ENCODE measurements at places on chromosomes 3 and 15. TPM values are rescaled to one million over a fixed set of nuclear protein-coding genes. Genes with fewer than 3 reads are reported as not detected.
A peak's percentile ranks its signal among the peaks of the same experiment; 100 is the strongest.

GRCh38 chr3:188956839-188957489, 214.8 kb upstream of the TPRG1 start:
- peak; percentile 54 for DNase-seq

GRCh38 chr3:179229177-179229576, 21.7 kb downstream of the KCNMB3 start:
- DNase-seq: no peak

- no peak for DNase-seq
Measured at GRCh38 chr3:52403271-52403841, 41.5 kb downstream of the SEMA3G start.

DNA sequence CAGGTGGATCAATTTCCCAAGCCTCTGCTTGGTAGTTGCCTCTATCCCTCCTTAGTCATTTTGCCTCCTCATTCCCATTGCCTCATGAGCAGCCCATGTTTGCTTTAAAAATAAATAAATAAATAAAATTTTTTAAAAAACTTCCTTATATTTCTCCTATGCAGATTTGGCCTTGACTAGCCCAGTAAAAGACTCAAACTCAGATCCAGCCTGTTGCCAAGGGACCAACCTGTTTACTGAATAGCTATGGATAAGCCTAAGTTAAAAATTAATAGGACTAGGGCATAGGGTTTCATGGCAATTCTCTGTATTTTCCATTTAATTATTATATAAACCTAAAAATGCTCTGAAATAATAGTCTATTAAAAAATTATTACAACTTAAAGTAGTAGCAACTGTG, 384.4 kb downstream of the RSL24D1 start:
- DNase-seq: no peak

GRCh38 chr15:62584301-62585235, 419.5 kb upstream of the C2CD4B start:
- DNase-seq: no peak

- DNase-seq: peak; percentile 9
Measured at GRCh38 chr3:47057212-47057671, 77.8 kb downstream of the NBEAL2 start.

DNA sequence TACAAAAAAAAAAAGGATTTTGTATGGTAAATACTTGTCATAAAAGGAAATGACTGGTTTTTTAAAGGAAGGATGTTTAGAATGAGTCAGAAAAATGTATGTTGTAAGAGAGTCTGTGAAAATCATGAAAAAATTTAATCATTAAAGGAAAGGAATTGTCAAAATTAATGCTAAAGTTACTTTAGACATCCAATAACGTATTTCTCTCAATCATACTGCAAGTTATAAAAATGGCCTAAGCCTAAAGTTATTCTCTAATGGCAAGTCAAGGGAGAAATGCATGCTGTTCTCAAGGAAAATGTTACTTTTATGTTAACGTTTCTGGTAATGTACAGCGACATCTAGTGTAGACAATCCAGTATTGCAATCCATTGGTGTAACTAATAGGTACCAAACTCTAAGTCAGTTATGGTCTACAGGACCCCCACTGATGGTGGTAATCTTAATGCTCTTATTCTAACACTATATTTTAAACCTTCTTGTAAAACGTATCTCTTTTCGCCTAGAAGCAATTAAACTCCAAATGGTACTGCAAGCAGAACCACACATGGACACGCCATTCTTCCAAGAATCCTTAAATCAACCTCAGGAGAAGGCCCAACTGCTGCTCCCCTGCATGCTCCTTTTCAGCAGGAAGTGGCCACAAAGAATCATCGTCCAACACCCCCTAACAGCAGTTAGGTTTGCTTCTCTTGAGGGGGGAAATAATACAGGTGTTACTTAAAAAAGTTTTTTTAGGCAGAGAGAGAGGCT, 35.2 kb downstream of the NCEH1 start:
- peak; percentile 53 for DNase-seq

GRCh38 chr3:31962801-31963205, 18.3 kb downstream of the OSBPL10 start:
- no peak for DNase-seq

DNA sequence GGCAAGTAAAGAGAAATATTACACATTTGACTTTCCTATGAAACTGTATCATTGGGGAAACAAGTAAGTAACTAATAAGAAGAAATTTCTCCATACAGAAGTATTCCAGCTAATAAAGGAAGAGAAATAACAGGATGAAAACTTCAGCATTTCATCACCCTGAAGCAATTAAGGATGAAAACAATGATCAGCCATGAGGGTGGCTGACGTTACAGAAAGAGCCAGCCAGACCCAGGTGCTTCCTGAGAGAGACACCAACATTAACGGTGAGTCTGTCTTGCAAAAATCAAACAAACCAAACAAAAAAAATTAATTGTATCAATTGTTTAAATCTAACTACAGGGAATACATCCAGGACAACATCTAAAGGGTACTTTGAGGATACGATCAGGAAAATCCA, 190.0 kb downstream of the ARRDC4 start:
- DNase-seq: no peak

GRCh38 chr15:69713726-69714559, 261.3 kb downstream of the RPLP1 start:
- DNase-seq: peak; percentile 25

- DNase-seq: peak; percentile 24
Measured at GRCh38 chr3:102415553-102415952, 19.3 kb upstream of the ZPLD1 start.

GRCh38 chr3:18445401-18446148, 20.4 kb upstream of the SATB1 start:
- DNase-seq: no peak

GRCh38 chr3:45381168-45381852, 7.1 kb upstream of the LARS2 start:
- DNase-seq: no peak

DNA sequence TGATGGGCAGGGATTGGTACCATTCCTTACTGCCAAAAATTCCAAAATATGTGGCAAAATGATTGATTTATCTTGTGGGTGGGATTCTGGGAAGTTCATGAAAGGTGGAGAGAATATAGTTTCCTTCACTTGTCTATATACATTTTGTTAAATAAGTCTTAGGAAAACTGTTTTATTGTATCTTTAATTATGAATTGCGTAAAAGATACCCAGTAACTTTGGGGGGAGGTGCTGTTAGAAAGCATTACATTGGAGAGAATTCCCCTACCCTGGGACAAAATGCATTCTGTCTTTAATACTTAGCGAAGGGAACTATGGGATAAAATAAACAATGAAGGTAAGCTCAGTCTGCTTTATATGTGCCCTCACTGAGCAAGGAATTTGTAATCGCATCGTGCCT, 4.6 kb downstream of the SETD5 start:
- no peak for DNase-seq

DNA sequence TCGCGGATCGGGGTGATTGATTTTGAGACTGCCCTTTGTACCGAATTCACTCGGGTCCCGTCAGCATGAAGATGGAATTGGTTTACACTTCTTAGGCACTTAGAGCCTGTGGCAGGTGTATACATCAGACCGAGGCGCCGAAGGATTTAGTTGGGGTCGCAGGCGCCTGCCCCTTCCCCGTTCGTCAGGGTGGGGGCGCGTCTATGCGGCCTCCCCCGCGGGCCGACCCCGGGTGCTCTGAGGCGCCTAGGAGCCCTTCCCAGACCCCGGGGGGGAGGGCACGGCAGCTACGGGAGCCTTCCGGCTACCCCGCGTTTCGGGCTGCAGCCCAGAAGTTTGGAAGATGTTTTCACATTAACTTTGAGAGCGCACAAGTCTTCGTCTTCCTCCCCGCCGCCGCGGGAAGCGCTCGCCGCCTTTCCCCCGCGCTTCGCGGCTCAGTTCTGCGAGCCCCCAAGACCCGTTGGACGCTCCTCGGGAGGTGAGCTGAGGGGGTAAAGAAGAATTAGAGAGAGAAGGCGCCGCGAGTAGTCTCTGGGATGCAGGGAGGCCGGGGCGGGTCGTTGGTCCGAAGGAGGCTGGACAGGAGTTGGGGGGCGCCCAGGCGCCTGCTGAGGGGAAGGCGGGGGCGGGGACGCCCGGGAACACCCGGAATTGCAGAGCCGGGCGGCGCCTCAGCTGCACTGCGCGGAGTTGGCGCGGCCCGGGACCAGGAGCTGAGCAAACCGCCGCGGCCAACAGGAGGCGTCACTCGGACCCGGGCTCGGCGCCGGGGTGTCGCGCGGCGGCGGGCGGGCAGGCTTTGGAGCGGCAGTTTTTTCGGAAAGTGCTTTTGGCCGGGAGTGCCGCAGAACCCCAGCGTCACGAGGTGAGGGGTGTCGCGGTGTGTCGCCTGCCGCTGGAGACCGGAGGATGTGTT, 780 bp downstream of the TIPARP start:
- DNase-seq: peak; percentile 13

DNA sequence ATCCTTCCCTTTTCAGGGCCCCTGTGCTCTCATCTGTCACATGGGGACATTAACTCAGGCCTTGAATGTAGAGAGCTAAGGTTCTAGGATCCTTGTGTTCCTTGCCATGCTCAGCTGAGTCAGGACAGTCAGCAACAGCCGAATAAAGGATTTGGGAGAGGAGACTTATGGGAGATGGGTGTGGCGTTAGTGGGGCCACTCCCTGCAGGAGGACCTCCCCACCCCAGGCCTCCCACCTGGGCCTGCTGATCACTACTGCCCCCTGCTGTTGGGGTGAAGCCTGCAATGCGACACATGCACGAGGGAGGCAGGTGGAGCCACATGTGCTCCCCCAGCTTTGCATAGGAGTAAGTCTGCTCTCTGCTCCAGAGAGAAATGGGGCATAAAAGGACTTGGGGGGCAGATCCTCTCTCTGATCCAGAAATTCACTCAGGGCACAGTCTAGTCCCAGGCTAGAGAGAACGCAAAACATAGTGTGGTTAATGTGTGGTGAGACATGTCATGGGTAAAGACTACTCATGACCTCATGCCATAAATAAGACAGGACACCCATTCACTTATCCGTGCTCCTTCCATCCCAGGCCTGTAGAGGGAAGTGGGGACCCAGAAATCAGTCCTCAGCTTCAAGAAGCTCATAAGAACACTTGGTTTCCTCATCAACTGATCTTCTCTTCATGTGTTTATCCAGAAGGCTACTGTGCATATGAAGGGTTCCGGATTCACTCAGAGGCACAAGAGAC, 19.4 kb downstream of the RBP1 start:
- DNase-seq: no peak

- DNase-seq: no peak
Measured at GRCh38 chr15:58684751-58685150, 64.8 kb downstream of the ADAM10 start.

DNA sequence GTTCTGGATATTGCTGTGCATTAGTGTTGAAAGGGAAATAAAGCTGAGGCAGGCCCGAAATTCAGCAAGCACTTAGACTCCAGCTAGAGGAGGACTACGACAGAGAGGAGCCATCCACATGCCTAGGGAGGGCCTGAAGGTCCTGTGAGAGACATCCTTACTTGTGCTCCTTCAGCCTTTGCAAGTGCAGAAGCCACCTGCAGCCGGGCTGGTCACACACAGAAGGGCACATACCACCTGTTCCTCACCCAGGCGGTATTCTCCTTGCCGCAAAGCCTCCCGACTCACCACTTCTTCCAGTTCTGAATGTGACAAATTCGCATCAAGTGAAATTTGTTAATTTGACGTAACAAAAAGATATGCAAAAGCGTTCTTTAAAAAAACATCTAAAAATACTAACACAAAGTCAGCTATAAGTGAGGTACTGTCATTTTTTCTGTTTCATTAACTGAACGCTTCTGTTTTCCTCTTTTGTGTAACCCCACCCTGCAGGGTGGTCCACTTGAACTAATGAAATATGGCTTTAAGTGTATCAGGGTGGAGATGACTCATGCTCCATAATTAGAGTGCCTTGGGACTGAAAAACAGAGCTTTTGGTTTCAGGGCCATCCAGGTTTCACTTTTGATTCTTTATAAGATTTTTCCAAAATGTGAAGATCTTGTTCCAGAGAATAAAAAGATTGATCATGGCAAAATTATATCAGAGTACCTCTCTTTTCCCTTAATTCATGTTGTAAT, 467.9 kb upstream of the ATP11B start:
- DNase-seq: peak; percentile 78

DNA sequence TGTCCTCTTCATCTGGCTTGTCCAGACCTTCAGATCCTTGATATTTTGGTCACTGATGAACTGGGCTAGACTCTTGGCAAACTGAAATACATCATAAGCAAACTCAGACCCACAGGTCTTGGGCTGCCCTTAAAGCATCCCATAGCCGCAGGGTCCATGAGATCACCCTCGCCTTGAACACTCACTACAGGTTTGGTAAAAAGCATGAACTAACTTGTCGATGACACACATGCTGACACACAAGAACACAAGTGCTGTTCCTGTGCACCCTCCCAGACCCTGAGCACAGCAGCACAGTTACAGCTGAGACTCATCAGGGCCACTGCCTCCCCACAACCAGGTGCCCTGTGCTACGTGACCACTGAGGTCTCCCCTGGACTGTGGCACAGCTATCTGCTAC, 21.0 kb downstream of the PFKFB4 start:
- no peak for DNase-seq

GRCh38 chr3:72035606-72036005, 250.7 kb upstream of the PROK2 start:
- DNase-seq: no peak

- no peak for DNase-seq
Measured at GRCh38 chr3:151319628-151320027, 3.0 kb upstream of the GPR87 start.

DNA sequence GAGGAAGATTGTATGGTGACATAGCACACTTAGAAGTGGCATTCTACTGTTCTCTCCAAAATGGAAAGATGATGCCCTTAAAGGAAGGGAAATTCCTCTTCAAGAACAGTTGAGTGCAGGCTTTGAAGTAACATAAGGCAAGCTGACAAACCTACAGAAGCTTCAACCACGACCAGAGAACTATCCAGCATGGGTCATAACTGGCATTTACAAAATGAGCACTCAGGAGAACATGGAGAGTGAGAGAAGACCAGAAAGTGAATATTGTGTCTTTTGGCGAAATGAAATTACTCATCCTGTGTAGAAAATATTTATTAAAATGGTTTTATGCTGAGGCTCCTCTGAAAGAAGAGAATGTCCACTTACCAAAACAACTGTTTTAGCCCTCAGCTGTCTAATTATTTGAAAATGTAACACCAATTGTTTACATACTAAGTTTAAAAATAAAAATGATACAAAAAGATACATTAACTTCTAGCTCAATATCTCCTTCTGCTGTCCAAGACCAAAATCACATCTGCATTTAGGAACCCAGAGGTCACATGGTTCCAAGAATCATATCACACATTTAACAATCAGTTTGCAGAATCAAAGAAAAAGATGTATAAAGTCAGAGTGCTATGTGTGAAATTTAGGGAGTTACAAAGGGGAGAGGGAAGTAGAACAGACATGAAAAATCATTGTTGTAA, 216.9 kb downstream of the ATP8B4 start:
- DNase-seq: no peak

ADGRG7 gene
- not detected for total RNA-seq

ZBBX gene
- 3.1 TPM for total RNA-seq

SNURF gene
- 0.84 TPM for total RNA-seq

ZPLD1 gene
- not detected for total RNA-seq

FEM1B gene
- 26.9 TPM for total RNA-seq

UBXN7 gene
- 32.3 TPM for total RNA-seq

ANKRD34C gene
- total RNA-seq: not detected

IMPG2 gene
- not detected for total RNA-seq

GLDN gene
- 0.57 TPM for total RNA-seq

DPPA4 gene
- total RNA-seq: not detected

Data from A172 (cell line).